ENCODE measurements at places on chromosomes 5 and 9.

DNA sequence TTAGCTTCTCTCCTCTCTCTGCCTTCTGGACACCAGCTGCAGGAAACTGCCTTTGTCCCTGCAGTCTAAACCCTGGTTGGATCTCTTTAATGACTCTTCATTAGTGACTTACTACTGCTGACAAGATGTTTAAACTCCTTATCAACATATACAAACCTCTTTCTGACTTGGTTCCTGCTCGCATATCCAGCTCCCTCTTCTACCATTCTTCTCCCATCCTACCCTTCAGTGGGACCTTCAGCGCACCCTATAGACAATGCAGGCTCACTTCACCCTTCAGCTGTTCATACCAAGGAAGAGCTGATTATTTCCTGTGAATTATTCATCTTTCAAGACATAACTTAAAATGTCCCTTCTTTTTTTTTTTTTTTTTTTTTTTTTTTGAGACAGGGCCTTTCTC is 436.5 kb downstream of the KIAA0825 start:
- H3K27ac ChIP-seq = no peak overlapping the region
- H3K27me3 ChIP-seq = no peaks in the 10 kb centered on the region
- H3K4me1 ChIP-seq = no peaks in the 10 kb centered on the region
- no peaks in the 10 kb centered on the region for H3K36me3 ChIP-seq
- no peak for DNase-seq

DNA sequence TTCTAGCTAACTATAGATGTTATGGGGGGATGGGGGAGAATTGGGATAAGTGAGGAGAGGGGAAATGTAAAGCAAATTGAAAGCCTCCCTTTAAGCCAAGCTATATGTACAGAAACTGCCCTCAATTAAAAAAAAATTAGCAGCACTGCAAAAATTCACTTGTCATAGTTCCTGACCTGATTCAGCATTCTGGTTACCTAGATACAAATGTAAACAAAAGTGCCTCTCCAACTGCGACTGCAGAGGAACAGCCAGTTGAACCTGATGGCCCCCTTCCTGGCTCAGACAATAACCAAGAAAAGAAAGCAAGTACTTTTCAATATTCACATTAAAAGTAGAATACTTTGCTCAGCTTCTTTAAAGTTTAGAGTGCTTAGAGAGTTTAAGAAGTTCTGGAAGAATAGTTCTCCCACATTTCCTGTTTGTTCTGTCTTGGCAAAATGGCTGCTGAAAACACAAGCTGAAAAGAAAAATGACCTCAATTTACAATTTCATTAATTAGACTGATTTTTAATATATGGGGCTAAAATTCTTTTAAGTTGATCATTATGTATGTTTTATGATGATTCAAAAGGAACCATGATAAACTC is 1.5 kb downstream of the FAM81B start:
- no peaks in the 10 kb centered on the region for H3K27me3 ChIP-seq
- H3K4me1 ChIP-seq = no peaks in the 10 kb centered on the region
- DNase-seq = no peak
- H3K36me3 ChIP-seq = no peaks in the 10 kb centered on the region
- no peak overlapping the region for H3K27ac ChIP-seq

DNA sequence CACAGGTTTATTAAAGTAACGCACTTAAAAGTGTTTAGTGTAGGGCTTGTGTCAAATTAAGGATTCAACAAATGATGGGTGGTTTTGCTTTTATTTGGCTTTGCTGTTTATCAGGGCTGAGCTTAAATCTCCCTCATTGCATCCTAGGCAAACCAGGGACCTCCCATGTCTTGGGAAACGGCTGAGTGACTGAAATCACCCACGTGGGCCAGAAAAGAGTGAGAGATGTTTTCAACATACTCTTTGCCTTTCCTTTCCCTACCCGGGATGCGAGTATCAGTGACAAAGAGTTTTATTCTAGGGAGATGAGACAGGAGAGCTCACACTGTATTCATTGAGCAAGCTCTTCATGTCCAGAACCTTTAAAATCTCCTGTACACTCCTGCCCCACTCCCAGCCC is 23.3 kb downstream of the KCNMB1 start:
- H3K4me3 ChIP-seq = no peak overlapping the region
- H3K27me3 ChIP-seq = no peaks in the 10 kb centered on the region
- DNase-seq = no peak
- H3K27ac ChIP-seq = no peak overlapping the region
- H3K36me3 ChIP-seq = no peaks in the 10 kb centered on the region

- no peaks in the 10 kb centered on the region for H3K36me3 ChIP-seq
- H3K27ac ChIP-seq = no peak overlapping the region
- H3K4me3 ChIP-seq = no peak overlapping the region
- H3K4me1 ChIP-seq = no peaks in the 10 kb centered on the region
- H3K27me3 ChIP-seq = no peaks in the 10 kb centered on the region
These were observed 133.6 kb upstream of the IER5L start for GRCh38 chr9:129311643-129312042.

DNA sequence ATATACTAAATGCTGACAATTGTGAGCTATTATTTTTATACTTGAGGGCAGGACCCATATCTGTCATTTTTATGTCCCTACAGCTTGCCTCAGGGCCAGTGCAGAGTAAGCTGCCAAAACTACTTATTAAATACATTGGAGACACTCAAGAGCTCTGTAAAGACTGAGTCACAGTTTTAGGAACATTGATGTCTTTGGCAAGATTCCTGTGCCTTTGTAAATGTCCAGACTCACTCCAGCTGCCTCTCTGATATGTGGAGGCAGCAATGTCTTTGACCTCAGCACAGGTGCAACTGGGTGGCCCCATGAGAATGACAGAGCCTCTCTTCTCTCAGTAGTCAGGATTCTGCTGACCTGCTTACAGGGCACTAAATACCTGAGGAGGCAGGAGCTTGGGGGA is 363.2 kb downstream of the OSTF1 start:
- H3K27me3 ChIP-seq = no peaks in the 10 kb centered on the region
- H3K36me3 ChIP-seq = no peaks in the 10 kb centered on the region
- H3K4me1 ChIP-seq = no peaks in the 10 kb centered on the region
- no peak for DNase-seq
- no peak overlapping the region for H3K4me3 ChIP-seq
- H3K27ac ChIP-seq = no peak overlapping the region

GRCh38 chr5:94021246-94021645 is 279.8 kb upstream of the POU5F2 start:
- H3K27me3 ChIP-seq = no peaks in the 10 kb centered on the region
- DNase-seq = no peak
- H3K36me3 ChIP-seq = peaks cover 31% of the 10 kb centered on the region
- no peak overlapping the region for H3K27ac ChIP-seq

- H3K4me1 ChIP-seq = peaks cover 38% of the 10 kb centered on the region
- peak; percentile 55 for DNase-seq
- H3K36me3 ChIP-seq = no peaks in the 10 kb centered on the region
- H3K27me3 ChIP-seq = no peaks in the 10 kb centered on the region
These were observed 108.1 kb upstream of the SPRY4 start for GRCh38 chr5:142432961-142433360.

DNA sequence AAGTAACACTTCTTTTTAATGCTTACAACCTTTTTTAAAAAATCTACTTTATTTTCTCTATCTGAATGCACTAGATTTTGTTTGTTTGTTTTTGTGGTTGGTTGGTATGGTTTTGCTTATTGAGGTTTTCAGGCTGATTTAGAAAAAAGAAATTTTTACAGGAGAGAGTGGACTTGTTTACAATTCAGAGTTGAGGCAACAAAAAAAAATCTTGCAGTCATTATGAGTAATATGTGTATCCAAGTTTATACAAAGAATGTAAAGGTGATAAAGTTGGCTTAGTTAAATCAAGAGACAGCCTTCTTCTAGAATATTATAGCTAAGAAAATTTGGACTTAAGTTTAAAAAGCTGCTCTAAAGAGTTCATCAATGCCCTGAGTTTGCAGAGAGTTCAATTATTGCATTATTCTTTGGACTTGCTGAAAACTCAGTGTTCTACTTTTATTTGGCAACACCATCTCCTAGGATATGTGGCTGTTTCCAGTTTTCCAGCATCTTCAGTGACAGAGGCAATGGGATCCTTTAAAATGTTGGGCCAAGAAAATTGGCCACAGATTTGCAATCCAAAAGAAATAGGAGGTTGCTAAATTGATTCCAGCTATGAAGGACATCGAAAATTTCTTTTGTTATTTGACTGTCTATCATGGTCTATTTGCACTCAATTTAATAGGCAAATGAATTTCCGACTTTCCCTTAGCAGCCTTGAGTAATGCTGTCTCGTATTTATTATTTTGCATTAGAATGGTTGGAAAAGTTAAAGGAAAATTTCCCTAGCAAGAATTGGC is 10.7 kb downstream of the STK32A start:
- DNase-seq = no peak
- H3K4me1 ChIP-seq = no peaks in the 10 kb centered on the region
- H3K27ac ChIP-seq = no peak overlapping the region
- no peaks in the 10 kb centered on the region for H3K36me3 ChIP-seq

DNA sequence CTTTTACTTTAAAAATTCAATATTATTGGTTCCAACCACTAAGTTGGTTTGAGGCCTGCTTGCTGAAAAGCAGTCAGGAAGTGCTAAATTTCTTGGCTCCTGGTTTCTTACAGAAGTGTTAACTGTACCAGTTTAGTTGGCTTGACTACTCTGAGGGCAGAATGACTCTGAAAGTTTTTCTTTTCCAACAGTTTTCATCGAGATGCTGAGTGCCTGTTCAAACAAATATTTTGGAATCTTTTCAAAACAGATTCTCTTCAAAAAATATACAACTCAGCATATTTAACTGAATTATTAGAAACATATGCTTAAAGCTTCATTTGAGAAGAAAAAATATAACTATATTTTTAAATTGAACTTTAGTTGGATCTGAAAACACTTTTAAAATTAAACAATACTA is 37.0 kb downstream of the SLC38A9 start:
- no peaks in the 10 kb centered on the region for H3K27me3 ChIP-seq
- no peaks in the 10 kb centered on the region for H3K4me1 ChIP-seq
- no peak for DNase-seq
- H3K4me3 ChIP-seq = no peak overlapping the region

GRCh38 chr5:15440434-15440833 is 59.5 kb upstream of the FBXL7 start:
- H3K4me1 ChIP-seq = no peaks in the 10 kb centered on the region
- no peak overlapping the region for H3K27ac ChIP-seq
- no peak overlapping the region for H3K4me3 ChIP-seq
- no peak for DNase-seq

DNA sequence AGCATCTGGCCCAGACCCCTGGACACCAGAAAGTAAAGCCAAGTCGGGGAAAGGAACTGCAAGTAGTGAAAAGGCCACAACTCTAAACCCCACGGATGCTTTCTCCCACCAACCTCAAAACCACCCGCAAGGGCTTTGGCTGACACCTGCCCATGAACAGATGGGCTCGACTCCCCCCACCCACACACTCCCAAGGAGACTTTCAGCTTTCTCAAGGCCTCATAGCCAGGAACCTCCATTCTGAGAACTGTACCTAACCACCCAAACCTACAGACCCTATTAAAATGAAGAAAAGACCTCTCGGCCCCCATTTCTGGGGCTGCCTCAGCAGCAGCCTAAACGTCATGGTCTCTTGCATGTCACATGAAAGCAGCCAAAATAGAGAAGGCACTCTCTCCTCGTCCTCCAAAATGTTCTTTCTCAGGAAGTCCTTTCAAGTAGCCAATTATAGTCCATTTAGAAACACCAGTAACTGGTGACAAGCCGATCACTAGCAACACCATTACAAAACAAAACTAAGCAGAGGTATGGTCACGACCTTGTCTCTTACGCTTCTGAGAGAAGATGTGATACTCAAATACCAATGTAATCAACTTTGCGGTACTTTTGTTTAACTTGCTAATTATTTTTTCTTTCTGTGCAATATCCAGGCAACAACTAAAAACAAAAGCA is 2.9 kb downstream of the B4GALT1 start:
- peak overlapping the region; percentile 92 for H3K27ac ChIP-seq
- no peaks in the 10 kb centered on the region for H3K27me3 ChIP-seq
- peak overlapping the region; percentile 95 for H3K4me3 ChIP-seq

DNA sequence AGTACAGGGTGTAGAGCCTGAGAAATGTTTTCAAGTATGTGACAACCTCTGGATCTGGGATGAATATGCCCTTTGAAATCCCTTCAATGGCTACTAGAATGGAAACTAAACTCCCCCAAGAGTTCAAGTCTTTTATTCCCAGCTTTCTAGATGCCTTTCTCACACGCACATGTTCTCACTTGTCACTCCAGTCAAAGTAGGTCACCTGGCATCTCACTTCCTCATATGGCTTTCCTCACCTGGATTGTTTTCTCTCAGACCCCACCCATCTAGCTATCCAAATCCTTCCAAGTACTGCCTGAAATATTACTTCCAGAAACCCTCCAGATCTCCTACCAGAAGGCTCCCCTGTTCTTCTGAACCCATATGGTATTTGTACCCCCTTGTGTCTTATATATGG is 615.4 kb upstream of the KLF4 start:
- H3K27me3 ChIP-seq = no peaks in the 10 kb centered on the region
- H3K27ac ChIP-seq = no peak overlapping the region
- no peaks in the 10 kb centered on the region for H3K36me3 ChIP-seq
- H3K4me3 ChIP-seq = no peak overlapping the region
- no peaks in the 10 kb centered on the region for H3K4me1 ChIP-seq
- DNase-seq = no peak

DNA sequence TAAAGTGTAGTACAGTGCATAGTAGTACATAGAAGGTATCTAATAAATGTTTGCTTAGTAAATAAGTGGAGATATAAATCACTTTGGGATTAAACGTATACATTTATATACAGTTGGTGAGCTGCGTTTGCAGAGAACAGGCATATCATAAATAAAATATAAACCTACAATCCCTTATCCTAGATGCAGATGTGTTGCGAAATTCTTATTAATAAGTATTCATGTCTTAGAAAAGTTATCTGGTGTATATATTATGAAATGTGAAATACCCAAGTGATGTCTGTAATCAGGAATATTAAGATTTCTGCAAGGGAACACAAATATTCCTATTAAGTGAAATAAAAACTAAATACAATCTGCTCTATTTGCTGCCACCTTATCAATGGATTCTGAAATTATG is 8.8 kb downstream of the CCNH start:
- H3K36me3 ChIP-seq = peaks cover 67% of the 10 kb centered on the region
- no peak overlapping the region for H3K27ac ChIP-seq
- DNase-seq = no peak
- H3K4me1 ChIP-seq = peaks cover 9% of the 10 kb centered on the region
- H3K4me3 ChIP-seq = no peak overlapping the region

DNA sequence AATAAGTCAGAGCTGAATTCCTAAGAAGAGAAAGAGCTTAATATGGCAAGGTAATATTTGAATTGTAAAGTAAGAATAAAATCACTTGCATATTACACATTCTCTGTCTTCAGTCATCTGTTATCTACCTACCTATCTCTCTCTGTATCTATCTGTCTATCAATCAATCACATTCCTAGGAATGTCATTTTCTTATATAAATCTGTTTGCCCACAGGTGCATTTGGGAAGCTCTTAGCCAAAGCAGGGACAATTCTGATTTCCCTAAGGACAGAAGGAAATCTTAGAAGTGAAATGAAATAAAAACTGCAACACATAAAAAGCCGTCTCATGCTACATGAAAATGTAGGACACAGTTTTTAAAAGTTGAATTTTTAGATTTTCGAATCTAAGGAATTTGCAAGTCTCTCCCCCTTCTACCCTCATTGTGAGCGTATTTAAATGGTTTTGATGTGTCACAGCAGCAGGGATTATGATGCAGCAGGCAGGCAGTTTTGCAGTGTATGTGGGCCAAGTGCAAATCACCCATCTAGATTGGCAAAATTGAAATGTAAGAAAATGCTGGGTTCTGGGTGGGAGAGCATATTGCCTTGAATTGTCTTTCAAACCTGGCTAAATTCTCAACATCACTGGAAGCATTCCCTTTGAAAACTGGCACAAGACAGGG is 155.7 kb downstream of the ACER2 start:
- no peaks in the 10 kb centered on the region for H3K4me1 ChIP-seq
- H3K27ac ChIP-seq = no peak overlapping the region
- no peak overlapping the region for H3K4me3 ChIP-seq
- H3K36me3 ChIP-seq = no peaks in the 10 kb centered on the region
- no peaks in the 10 kb centered on the region for H3K27me3 ChIP-seq

Data from effector memory CD4-positive, alpha-beta T cell (primary cell).